Activated effector memory CD4-positive, alpha-beta T cell treated with Interleukin-2 at 50 U/mL for 16 hours (primary cell): ENCODE measurements at places on chromosomes 11 and 22.
A peak's percentile ranks its signal among the peaks of the same experiment; 100 is the strongest.

- no peak for DNase-seq
Measured at GRCh38 chr22:23823331-23823791, 15.4 kb downstream of the DERL3 start.

- DNase-seq: peak; percentile 32
Measured at GRCh38 chr11:63553759-63554158, 9.4 kb downstream of the PLAAT2 start.

DNA sequence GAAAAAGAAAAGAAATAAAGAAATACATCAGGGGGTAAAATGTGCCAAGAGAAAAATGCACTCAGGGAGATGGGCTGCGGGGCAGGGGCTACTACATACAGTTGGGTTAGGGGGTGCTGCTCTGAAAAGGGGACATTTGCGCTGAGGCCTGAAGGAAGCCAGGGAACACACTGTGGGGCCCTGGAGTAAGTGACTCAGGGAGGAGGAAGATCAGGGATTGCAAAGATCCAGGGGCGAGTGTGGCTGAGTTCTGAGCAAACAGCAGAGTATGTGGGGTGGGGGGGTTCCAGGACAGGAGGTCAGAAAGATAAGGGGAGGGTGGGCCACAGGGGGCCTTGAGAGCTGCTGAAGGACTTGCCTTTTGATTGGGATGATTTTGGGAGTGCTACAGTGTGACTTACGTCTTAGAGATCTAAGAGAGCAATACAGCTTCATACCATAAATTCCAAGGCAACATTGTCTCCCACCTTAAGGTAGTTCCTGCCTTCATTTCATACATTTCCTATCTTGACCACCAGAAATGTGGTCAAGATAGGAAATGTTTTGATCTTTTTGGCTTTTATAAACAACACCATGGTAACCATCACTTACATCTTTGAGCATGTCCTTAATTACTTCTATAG is 5.8 kb downstream of the A4GALT start:
- no peak for DNase-seq

DNA sequence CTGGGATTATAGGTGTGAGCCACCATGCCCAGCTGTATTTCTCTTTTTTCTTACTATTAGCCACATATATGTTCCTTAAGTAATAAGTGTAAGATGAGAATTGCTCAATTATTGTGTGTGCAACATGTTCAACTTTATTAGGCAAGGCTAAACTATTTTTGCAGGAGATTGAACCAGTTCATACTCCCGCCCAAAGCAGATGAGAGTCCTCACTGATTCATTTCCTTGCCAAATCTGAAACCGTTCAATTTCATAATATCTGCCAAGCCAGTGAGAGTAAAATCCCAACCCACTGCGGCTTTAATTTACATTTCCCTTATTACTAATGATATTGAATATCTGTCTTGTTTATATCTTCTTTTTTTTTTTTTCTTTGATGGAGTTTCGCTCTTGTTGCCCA is 48.4 kb downstream of the KCNJ4 start:
- DNase-seq: no peak

DNA sequence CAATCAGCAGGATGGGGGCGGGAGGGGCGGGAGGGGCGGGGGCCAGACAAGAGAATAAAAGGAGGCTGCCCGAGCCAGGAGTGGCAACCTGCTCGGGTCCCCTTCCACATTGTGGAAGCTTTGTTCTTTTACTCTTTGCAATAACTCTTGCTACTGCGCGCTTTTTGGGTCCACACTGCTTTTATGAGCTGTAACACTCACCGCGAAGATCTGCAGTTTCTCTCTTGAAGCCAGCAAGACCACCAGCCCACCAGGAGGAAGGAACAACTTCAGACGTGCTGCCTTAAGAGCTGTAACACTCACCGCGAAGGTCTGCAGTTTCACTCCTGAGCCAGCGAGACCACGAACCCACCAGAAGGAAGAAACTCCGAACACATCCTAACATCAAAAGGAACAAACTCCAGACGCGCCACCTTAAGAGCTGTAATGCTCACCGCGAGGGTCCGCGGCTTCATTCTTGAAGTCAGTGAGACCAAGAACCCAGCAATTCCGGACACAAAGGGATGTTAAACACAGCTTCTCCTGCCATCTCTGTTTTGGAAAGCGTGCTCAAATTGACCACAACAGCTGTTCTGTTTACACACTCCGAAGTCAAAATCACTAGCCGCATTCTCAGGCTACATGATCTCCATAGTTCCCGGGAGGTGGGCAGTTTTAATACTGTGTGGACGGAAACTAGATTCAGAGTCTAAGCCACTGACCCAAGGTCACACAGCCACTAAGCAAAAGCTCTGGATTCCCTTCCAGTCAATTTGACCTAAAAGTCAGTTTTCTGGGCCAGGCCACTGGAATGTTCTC is 11.9 kb downstream of the PLAAT2 start:
- DNase-seq: no peak

DNA sequence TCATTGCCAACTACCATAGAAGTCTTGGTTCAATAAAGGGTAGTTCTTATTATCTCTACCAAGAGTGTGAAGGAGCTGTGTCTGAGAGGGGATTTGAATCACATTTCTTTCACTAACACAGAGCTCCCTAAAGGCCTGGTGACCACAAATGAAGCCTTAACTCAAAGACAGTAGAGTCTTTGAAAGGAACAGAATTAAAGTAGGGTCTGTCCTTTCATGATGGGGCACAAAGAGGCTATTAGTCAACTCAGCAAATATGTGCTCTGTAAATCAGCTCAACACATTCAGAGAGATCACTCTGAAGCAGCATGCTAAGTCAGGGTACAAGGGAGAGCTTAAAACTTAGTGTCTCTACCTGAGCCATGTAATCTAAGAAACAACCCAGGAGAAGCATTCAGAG is 212.4 kb upstream of the SYN3 start:
- DNase-seq: no peak

GRCh38 chr11:38131535-38131934 is 1533.5 kb upstream of the RAG2 start:
- DNase-seq: no peak

DNA sequence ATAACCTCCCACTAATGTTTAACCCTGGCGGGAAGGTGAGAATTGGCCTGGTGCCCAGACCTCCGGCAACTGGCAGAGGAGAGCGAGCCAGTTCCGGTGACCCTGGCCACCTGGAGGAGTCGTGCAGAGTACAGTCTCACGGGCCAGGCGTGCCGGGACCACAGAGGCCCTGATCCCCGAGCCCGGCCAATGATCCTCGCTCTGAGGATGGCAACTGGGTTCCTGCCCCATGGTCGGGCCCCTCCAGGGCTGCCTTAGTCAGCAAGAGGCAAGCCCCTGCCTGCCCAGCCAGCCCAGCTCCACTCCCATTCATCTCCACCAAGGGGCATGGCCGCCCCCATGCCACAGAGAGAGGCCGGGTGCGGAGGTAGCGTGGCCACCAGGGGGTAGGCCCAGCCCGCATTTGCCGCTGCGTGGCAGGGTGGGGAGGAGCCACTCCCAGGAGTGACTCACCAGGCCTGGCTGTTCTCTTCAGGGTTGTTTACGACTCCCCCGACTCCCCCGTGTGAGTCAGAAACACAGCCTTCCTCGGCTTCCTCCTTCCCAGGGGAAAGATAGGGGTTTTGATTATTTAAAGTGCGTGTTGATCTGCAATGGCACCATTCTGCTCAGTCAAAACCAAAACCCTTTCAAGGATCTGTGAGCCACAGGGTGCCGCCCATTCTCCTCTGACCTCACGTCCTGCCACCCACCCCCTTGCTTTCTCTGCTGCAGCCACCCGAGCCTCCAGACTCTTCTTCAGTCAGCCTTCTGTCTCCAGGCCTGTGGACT is at the start of gene SLC25A45:
TSS of gene SLC25A45 (minus strand) at position 614 of the 771 bp plus-strand sequence. CDS start 695 bp downstream, outside the sequence.
- peak; percentile 90 for DNase-seq

GRCh38 chr22:23939017-23939357 is 22.0 kb downstream of the GSTT2B start:
- no peak for DNase-seq

- peak; percentile 29 for DNase-seq
Measured at GRCh38 chr22:29202212-29203192, 3.2 kb upstream of the EMID1 start.

DNA sequence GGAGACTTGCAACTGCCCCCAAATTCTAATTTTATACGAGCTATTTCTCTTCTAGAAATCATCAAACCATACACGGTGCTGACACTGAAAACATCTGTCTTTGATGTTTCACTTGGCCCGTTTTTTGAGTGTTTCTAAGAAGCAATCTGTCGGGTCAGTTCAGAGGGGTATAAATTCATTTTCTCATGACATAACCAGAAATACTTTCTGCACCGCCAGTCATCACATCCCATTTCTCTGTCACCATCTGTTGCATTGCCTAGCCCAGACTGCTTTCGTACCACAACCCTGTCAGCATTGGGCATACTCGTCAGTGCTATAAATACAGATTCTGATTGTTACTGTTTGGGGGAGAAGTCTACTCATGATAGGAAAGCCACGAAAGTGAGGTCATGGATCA is 63.1 kb upstream of the CCDC90B start:
- no peak for DNase-seq

DNA sequence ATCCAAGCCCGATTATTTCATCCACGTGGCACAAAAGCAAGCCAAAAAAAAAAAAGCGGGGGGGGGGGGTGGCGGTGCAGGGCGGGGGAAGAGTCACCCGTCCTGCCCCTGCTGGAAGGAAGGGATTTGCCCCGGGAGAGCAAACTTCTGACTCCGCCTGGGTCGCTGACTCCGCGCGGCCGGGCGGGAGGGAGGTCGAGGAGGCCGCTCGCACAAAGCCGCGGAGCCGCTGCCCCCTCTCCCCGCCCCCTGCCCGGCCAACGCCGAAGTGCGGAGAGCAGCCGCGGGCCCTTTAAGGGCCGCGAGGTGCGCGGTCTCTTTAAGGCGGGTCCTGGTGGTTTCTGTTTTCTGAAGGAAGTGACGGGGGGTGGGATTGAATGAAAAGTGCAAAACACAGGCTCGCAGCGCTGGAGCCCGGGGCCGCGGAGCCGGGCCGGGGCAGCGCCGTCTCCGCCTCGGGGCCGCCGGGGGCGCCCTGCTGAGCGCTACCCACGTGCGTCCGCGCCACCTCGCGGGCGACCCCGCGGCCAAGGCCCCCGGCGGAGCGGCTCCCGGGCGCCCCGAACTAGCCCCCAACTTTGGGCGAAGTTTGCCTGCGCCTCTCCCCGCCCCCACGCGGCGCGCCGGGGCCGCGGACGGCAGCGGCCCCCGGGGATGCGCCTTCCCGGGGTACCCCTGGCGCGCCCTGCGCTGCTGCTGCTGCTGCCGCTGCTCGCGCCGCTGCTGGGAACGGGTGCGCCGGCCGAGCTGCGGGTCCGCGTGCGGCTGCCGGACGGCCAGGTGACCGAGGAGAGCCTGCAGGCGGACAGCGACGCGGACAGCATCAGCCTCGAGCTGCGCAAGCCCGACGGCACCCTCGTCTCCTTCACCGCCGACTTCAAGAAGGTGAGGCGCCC is at the start of gene OAF:
TSS of gene OAF (plus strand) at position 407 of the 896 bp plus-strand sequence. CDS start at position 655, 248 bp downstream.
- peak; percentile 30 for DNase-seq

DNA sequence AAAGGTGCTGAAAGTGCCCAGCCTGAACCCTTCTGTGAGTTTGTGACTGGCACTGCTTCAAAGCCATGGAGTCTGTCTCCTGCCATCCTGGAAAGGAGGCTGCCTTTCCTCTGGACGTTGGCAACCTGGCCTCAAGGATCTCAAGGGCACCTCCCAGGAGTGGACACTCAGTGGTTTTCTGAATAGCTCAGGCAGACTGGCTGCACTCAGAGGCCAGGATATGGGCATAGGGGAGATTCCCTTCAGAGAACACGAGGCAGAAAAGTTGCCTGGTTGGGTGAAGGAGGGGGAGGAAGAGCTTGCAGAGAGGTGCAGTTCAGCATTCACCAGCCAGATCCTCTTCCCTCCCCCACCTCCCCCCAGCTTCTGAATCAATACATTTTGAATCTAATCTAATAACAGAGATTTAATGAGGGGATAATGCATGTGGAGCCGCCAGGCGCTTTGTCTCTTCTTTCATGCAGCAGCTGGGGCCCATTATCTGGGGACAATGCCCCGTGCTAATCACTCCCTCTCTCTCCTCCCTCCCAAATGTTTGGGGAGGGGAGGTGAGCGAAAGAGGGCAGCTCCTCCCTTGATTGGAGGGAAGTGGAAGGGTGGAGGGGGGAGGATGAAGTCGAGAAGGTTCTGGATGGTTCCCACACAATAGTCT is 17.7 kb downstream of the HTR3A start:
- DNase-seq: no peak

DNA sequence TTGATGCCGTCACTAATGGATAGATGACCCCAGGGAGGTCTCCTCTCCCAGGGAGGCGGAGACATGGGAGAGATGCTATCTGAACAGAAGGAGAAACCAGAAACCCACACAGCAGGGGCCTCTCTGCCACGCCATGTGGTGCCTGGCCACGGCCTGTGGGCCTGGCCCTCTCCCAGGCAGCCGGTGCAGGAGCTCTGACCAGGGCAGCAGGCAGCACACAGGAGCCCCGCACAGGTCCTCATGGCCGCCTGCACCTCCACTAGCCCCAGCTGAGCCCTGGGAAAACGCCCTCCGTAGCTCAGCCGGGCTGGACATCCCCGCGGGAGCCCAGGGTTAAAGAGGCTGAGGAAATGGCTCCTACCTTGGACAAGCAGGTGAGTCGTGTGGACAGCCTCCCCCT is 19.8 kb downstream of the IGSF9B start:
- no peak for DNase-seq

DNA sequence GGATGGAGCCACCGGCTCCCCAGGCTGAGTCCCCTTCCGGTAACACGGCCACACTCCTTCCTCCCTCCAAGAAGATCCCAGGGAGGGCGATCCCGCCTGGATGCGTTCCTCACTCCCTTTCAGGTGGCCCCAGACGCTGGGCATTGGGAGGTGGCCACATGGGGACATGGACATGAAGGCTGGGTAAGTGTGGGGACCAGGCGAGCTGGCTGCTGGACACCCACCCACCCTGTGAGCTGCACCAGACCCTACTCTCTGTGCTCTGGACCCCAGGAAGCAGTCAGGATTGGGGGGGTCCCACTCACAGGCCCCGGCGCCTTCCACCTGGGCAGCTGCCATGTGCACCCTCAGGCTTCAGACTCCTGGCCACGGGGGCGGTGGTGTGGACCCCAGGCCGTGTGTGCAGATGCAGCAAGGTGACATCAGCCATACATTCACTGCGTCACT is 932.8 kb downstream of the BRD1 start:
- DNase-seq: no peak
